ENCODE measurements at places on chromosomes 3 and 15.

DNA sequence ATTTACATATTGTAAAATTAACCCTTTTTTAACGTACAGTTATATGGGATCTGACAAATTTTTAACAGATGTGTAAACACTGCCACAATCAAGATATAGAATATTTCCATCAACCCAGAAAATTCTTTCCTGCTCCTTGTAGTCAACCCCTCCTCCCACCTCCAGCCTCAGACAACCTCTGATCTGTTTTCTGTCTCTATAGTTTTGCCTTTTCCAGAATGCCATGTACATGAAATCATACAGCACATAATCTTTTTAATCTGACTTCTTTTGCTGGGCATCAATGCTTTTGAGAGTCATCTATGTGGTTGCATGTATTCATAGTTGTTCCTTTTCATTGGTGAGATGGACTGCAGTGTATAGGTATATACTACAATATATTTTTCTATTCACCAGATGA, 153.0 kb downstream of the SMAD6 start:
- no peak for DNase-seq

DNA sequence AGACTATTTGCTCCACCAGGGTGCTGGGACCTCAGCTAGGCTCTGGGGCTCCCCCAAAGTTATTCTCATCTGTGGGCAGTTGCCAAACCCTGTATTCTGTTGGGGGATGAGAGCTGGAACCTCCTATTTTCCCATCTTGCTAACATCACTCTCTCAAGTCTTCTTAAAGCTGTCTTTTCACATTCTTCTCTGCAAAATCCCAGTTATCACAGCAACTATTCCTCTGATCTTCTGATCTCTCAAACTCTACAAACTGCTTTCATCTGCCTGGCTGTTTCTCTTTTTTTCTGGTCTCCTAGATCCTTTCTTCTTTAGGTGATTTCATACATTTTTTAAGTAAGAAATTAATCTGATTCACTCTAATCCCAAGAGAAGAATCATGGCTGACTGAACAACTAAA, 10.7 kb upstream of the ADAMTSL3 start:
- DNase-seq: no peak

DNA sequence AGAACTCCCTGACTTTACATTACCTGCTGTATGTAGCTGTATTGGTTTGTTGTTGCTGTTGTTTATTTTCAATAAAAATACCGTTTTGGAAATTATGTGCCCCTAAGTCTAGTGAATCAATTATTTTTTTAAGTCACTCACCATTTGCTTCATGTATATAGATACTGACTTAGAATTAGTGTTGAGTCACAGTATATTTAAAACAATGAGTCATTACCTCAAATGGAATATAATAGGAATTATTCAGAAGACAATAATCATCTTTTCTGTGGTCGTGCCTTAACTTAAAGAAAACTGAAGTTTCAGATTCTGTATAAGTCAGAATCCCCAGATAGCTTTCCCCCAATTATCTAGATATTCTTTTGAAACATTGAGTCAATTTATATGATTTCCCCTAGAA, 21.0 kb upstream of the ALDH1A2 start:
- DNase-seq: no peak

- DNase-seq: no peak
Measured at GRCh38 chr3:60475096-60475495, 776.2 kb downstream of the FHIT start.

- no peak for DNase-seq
Measured at GRCh38 chr3:50491023-50491422, 12.4 kb downstream of the CACNA2D2 start.

DNA sequence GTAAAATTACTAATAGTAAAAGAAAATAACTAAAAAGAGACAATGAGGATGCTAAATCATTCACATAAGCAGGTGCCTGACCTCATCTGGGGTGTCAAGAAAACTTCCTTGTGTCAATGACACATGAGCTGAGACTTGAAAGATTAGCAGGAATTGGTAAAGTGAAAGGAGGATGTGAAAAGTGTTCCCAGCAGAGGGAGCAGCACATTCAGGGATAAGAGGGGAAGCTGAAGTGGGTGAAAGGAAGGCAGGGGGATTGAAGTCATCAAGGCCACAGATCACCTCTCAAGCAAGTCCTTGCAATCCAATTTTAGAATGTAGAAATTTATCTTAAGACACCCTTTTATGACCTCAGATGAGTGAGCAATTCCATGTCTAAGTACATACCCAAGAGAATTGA, 60.2 kb upstream of the ACP3 start:
- no peak for DNase-seq

GRCh38 chr15:72758182-72758581, 25.4 kb downstream of the ADPGK start:
- DNase-seq: no peak

GRCh38 chr3:149494759-149495580, 20.5 kb downstream of the TM4SF4 start:
- no peak for DNase-seq

GRCh38 chr3:172559020-172559419, 35.8 kb upstream of the TNFSF10 start:
- DNase-seq: no peak

DNA sequence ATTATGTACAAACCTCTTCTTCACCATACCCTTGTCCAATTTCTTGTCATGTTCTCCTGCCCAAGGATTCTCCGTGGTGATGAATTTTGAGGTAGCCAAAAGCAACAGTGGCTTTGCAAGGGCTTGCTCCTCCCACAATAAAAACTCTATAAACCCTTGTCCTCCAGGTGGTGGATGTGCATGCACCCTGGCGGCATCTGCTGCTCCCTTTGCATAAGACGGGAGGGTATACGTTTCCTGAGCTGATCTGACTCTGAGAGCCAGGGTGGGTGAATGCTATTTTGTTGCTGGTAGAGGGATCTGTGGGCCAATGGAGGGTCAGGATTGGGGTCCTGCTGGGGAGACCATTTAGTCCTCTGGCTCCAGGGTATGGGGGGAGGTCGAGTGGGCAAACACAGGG, 5.4 kb downstream of the DNAH1 start:
- DNase-seq: no peak

DNA sequence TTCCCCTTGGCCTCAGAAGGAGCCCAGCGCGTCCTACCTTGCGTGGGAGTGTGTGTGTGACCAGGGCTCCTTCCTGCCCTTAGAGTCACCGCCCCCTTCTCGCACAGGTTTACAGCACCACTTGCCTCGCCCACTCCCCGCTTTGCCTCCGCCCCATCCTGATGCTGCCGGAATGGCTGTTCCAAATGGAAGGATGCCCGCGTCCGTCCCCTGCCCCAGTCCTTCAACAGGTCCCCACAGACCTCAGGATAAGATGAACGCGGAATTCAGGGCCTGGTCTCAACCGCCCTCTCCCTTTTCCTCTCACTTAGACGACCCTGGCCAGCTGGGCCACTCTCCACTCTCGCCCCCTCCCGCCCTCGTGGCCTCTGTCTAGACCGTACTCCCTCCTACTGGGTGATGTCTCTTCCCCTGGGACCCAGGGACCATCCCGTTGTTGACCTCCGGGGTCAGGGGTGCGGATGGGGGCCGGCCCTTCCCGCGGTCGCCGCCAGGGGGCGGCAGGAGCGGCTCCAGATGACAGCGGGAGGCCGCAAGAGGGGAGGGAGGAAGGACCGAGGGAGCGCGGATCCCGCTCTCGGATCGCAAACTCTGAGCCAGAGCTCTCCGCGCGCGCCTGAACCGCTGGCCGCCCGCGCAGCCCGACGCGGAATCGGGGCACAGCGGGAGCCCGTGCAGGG, at the start of gene THSD4:
THSD4 (plus strand) TSS at position 585 of the 680 bp plus-strand sequence.
- DNase-seq: peak; percentile 25

- DNase-seq: peak; percentile 54
Measured at GRCh38 chr15:64809649-64810496, 15.6 kb downstream of the PIF1 start.

DNA sequence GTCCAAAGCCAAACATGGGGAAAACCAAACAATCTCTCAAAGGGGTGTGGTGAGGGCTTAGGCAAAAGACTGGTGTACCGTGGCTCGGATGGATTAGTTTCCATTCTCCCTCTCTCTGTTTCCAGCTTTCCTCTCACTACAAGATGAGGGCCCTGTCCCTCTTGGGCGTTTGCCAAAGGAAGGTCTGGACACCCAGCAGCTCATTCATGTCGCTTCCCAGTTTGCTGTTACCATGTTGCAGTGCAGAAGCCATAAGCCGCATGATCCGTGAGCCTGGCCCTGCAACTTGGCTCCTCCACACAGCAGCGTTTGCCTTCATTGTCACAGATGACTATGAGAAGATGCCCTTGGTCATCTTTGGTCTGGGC, 92.2 kb downstream of the APBA2 start:
- DNase-seq: no peak

DNA sequence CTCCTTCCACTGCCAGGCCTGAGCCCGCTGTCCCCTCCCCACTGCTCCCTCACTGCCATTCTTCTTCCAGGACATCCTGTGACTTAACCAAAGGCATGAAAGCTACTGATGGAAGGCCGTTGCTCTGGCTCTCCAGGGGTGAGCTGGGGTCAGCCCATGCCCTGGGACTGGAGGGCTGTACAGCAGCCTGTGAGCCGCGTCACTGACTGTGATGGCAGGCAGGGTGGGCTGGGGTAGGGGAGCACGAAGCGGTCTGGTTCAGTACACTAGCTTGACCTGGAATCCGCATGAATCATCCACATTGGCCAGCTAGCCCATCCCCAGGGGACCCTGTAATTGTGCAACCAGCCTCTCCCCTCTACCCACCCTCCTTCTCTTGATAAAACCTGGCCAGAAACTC, 30.8 kb downstream of the CORO2B start:
- no peak for DNase-seq
